DMS79 treated with DMSO at 0.1 percent for 48 hours (cell line): ENCODE measurements at places on chromosomes 5 and 9.
A peak's percentile ranks its signal among the peaks of the same experiment; 100 is the strongest.

GRCh38 chr5:87311405-87312279 is 44.0 kb downstream of the RASA1 start:
- no peak for DNase-seq

- DNase-seq = no peak
Measured at GRCh38 chr5:178291161-178291561, 58.6 kb upstream of the PHYKPL start.

DNA sequence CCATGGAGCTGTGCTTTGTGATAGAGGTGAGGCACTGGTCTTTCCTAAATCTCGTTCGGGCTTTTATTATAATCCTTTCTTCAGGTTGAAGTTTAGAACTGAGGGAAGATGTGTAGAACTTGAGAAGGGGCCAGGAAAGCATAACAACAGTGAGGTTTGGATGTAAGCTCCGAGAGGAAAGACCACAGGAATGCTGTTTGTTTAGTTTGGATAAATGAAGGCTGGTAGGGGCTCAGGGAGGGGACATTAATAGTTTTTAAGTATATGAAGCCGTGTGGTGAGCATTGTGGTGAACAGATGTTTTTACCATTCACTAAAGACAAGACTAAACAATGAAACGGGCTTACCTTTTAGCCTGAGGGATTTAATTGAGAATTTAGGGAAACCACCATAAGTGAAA is 130.8 kb downstream of the ARHGAP26 start:
- no peak for DNase-seq

GRCh38 chr5:56190497-56190896 is 42.6 kb downstream of the ANKRD55 start:
- DNase-seq = no peak

GRCh38 chr9:4475301-4475700 is 15.0 kb upstream of the SLC1A1 start:
- no peak for DNase-seq

DNA sequence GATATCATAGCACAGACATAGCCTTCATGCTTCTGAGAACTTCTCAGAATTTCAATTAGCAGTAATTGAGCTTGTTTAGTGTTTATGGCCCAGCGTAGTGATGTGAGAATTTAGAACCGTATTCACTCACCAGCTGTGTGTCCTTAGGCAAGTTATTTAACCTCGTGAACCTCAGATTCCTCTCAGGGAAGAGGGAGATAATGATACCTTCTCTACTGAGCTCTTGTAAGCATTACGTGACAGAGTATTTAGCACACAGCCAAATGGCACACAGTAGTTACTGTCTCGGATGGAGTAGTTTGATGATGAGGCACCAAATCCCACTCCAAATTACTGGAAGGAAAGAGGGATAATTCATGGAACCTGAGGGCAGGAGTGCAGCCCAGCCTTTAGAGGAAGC is 429.3 kb downstream of the CCDC171 start:
- DNase-seq = no peak

DNA sequence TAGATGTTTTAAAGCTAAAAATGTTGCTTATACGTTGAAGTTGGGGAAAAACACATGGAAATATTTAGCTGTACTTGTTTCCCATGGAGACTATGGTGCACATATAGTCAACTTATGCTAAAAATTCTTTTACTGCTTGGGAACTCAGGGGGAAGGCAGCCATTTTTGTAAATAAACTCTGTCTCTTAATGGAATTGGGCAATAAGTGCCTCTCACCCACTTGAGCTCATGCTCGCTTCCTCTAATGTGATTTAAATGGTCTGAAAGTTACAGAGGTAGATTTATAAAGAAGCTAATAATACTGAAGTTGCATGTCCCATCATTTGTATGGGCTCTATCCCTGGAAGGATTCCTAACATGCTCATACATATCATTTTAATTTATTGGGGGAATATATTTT is 523.8 kb downstream of the RASEF start:
- peak; percentile 40 for DNase-seq

- no peak for DNase-seq
Measured at GRCh38 chr5:97629276-97629675, 446.2 kb upstream of the RIOK2 start.

DNA sequence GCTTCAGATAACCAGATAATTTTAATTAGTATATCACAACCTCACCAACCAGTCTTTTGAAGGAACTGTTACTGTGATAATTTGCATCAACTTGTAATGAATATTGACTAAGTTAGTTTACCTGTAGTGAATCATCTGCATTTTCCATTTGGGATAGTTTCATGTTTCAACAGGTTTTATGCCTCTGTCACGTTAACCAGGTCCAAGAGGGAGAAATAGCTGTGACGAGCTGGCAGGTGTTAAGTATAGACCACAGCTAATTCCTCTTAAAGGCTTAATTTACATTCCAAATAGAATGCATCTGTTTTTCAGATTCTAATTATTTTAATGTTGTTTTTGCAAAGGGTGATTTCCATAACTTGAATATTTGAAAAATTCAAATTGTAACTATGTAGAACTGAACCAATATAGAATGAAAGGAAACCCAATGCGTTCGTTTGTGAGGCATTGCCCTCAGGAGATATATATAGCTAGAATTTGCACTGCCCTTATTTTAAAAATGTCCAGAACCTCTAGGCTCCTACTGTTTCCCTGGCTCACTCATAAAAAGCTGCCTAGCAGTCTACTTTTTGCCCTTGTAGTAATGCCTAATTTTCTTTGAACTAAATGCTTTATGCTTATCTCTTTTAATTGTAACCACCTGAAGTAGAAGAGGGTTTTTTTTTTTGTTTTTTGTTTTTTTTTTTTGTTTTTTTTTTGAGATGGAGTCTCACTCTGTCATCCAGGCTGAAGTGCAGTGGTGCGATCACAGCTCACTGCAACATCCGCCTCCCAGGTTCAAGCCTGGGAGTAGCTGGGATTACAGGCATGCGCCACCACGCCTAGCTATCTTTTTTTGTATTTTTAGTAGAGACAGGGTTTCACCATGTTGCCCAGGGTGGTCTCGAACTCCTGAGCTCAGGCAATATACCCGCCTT is 270.5 kb downstream of the SMARCA2 start:
- DNase-seq = no peak

- no peak for DNase-seq
Measured at GRCh38 chr5:127561254-127561653, 43.8 kb downstream of the PRRC1 start.

DNA sequence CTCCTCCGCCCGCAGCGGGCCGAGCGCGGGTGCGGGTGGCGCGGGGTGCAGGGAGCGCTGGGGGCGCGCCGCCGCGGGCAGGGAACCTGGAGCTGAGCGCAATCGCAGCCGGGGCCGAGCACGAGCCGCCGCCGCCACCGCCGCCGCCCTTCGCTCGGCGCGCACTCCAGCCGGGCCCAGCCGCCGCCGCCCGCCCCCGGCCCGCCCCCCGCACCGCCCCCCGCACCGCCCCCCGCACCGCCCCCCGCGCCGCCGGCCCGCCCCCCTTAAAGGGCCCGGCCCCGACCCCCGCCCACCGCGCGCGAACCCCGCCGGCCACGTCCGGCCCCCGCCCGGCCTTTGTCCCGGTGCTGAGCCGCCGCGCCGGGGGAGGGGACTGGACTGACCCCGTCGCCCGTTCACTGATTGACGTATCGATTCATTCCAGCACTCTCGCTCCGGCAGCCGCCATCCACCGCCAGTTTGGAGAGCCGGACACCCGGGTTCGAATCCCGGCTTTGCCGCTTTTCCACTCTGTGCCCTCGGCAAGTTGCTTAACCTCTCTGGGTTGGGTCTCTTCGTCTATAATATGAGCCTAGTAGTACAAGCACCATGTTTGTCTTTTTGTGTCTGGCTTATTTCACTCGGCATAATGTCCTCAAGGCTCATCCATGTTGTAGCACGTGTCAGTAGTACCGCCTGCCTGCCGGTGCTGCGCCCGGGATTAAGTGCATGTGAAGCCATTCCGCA is at the start of gene SH3PXD2B:
Gene SH3PXD2B (minus strand): TSS at position 168 of the 729 bp plus-strand sequence. CDS start 173 bp downstream, outside the sequence.
- DNase-seq = peak; percentile 38

DNA sequence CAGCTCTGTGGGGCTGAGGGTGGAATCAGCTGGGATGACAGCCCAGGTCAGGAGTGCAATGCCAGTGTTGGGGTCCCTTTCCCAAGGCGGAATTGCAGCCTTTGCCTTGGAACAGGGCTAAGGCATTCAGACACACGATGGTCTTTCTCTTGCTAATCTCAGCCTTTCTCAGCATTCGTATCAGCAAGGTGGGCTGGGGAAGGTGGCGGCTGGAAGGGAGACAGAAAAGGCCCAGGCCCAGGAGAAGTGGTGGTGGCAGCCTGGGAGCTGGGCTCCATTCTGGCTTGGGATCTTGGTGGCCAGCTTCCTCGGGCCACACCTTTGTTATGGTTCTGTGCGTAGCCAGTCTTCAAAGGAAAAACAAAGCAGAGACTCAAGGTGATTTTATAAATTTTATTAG is 1.1 kb upstream of the ARHGEF28 start:
- no peak for DNase-seq

DNA sequence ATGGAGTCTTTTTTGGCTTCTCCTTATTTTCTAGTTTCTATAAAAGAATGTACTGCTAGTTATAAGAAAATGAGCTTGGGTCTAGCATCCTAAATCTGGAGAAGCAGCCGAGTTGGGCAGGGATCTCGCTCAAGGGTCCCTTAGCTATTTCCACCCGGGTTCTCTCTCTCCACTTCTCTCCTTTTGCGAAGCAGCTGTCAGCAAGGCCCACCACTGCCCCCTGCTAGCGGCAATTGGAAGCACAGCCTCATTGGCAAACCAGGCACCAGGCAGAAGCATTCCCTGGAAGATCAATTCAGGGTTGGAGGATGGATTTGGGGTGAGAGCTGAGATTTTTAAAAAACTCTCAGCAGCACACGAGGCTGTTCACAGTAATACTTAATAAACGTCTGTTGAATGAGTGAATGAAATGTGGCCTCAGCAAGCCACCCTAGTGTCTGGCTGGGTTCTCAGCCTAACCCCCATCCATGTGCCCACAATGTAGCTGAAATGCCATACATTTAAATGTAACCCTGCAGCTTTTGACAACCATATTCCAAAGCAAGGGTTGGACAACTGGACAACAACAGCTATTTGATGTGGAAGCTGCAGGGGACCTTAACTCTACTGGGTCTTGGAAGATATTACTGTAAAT is 34.6 kb upstream of the TNIP1 start:
- DNase-seq = peak; percentile 2

GRCh38 chr5:139137697-139138096 is 60.5 kb downstream of the SIL1 start:
- peak; percentile 28 for DNase-seq

DNA sequence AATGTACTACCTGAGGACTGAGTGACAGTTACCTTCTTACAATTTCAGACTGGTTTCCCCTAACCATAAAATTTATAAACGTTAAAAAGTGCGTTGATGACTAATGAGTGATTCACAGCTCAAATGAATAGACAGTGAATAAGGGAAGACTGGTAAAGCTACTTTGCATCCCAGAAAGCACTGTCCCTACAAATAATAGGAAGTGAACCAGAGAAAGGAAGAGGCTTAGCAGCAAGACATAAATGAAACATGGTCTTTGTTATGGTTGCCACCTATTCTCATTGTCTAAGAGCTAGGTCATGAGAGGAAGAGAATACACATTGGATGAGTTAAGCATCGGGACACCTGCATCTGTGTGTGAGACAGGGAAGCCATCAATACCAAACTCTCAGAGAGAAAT is 849.2 kb downstream of the TAF11L14 start:
- no peak for DNase-seq

DNA sequence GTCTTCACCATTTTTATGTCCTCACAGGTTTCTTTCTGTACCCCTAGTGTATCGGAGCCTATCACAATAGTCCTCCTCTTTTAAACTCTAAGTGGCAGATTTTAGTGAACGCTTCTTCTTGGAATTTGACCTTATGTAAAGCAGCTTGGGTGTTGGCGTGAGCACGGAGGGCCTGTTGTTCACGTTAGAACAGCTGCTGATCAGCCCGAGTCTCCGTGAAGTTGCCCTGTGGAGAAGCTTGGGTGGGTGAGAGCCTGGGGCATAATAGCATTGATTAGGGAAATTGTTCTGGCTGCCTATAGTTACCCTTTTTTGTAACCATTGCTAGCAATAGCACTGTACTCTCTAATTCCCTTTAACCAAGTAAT is 167.0 kb upstream of the OTULINL start:
- no peak for DNase-seq

DNA sequence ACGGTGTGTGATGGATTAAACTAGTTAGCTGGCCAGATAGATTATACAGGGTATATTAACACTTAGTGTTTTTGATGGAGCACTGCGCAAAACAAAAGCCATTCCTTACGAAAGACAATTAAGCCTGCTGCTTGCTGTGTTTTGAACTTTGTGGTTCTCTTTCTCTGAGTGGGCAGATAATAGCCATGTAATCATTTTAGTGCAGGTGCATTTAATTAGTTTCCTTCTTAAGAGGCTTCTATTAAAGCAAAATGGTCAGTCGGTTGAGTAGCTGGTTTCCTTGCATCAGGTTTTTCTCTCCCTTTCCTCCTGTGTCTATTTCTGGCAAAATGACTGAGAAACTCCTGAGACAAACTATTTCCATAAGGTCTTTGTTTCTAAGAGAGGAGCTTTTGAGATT is 512.5 kb downstream of the DMAC1 start:
- DNase-seq = peak; percentile 92

- no peak for DNase-seq
Measured at GRCh38 chr5:138616508-138616907, 41.3 kb upstream of the HSPA9 start.

- no peak for DNase-seq
Measured at GRCh38 chr5:102961671-102962070, 158.3 kb downstream of the GIN1 start.

GRCh38 chr9:126515873-126516505 is 97.7 kb upstream of the LMX1B start:
- no peak for DNase-seq

GRCh38 chr5:79976759-79977515 is 14.1 kb downstream of the MTX3 start:
- DNase-seq = no peak

- DNase-seq = no peak
Measured at GRCh38 chr9:4097515-4097914, 202.4 kb downstream of the GLIS3 start.

DNA sequence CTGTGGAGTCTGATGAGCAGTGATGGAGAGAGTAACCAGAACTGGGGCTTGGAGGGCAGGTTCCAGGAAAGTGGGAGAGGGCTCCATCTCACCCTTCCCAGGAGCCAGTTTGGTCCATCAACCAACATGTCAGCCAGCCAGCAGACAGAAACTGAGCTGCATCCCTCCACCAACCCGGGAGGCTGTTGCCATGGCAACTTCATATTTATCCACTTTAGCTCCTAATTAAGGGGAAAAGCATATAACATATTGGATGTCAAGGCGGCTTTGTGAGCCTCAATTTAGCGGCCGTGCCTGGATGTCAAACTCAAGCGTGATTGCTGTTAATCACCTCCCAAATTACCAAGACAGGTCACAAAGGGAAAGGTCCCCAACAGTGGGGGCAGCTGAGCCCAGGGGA is 81.5 kb upstream of the ARAP3 start:
- no peak for DNase-seq

DNA sequence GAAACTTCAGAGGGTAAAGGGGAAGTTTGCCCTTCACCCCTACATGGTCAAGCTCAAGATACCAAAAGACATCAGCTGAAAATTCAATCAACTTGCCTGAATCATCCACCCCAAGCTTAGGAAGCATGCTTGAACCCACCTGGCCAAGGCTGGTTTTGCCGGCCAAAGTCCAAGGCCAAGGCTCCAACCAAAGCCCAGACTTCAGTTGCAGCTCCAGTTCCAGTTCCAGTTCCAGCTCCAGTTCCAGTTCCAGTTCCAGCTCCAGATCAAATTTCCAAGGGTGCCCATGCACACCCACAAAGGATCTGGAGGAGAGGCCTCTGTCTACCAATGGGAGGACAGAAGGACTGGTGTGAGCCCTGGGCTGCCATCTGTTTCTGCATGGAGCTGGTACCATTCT is 4.6 kb upstream of the SERINC5 start:
- no peak for DNase-seq

- no peak for DNase-seq
Measured at GRCh38 chr5:128083811-128084227, 253 bp downstream of the SLC12A2 start.

- no peak for DNase-seq
Measured at GRCh38 chr5:119304439-119305211, 51.2 kb upstream of the TNFAIP8 start.
